Activated CD4-positive, alpha-beta T cell treated with anti-CD3 and anti-CD28 coated beads, Interleukin-2, amount 50 U/mL, for 24 hours (primary cell): ENCODE measurements at places on chromosomes 16 and 17.

DNA sequence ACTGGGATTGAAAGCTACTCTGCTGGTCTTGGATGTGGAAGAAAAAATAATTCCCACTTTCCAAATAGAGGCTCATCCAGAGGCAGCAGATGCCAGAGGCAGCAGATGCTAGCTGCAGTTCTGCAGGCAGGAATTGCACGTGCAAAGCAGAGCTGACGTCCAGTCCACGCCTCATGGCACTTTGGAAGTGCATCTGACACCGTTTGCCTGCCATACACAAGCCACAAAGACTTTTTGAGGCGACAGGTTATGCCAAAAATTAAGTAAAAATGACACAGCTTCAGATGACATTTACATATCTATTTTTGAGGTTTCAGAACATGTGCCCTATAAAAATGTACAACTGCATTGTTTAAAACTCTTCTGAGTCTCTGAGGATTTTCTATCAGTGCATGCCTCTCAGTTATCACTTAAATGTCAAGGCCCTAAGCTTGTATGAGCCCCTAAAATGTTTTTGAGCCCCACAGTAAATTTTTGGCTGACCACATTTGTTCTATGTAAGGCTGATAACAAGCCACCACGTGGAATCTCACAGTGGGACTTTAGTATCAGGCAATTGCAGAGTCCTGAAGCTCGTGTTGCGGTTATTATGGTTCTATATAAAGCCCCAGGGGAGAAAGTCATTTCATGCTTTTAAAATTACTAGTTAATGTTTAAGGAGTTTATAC is 239.2 kb downstream of the PRKCA start:
- no peak for DNase-seq

- no peak for DNase-seq
Observed at GRCh38 chr17:64081802-64082799, 47.8 kb downstream of the ERN1 start.

DNA sequence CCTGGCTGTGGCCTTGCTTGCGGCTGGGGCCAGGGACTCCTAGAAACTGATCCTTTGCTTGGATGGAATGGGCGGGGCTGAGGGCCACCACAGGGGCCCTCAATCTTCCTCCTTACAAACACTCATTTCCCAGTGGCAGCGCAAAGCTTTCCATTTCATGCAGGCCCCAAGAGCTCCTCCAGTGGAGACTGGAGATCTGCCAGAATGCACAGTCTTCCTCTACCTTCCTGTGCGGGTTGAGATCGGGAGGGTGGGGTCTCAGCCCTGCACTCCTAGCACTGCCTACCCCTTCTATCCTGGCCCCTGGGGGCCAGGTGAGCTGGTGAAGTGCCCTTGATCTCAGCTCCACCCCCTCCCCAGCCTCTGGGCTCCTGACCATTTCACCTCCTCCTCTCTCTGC is 1.7 kb downstream of the NRN1L start:
- DNase-seq: no peak

DNA sequence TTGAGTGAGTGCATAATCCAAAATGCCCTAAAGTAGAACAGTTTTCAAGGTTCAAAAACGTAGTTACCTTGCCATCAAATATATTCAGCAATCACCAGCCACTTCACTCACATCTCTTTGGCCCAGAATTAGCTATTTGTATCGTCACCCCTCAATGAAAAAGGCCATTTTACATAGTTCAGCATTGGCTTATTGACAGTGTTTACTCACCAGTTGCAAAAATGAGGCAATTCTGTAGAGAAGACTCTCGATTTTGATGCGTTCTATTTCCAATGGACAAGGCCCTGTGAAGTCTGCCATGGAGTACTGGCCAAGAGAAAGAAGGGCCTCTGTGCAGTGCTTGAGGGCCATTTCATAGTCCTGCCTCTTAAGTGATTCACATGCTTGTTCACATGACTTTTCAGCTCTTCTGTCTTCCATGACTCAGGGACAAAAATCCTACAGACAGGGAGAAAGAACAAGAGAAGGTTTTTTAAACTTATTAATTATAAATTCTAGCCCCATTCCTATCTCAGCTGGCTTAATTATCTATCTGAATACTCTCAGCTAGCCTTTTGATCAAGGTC is 26.5 kb downstream of the HELZ start:
- no peak for DNase-seq

DNA sequence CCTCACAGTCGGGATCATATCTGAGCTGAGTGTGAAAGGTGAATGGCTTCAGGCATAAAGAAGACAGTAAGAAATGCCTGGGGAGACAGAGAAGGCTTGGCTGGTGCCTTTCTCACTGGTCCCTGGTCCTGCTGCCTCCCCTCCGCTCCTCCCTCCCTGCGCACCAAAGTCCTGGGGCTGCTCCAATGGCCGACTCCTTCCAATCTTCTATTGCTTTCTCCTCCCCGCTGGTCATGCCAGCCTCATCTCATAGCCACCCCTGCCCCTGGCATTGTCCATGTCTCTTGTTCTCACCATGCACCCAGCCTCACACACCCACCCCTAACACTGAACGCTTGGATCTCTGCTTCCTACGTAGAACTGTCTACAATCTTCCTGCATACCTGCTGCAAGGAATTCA is 18.0 kb downstream of the TLE7 start:
- DNase-seq: no peak

DNA sequence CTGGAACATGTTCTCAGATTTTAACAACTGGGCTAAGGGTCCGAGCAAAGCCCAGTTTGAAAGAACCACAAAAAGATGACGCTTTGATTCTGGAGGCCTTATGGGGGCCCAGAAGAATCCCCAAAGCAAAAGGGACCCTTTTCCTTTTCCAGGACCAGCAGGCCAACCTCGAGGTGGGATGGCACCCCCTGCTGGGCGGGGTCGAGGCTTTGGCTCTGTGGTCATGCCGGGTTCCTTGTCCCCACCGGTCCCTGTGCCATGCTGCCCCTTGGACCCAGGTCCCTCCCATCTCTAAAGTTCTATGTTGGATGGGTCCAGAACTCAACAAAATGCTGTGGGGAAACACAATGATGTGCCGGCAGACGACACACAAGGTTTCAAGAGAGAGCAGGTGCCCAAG is 30.9 kb downstream of the TMEM204 start:
- no peak for DNase-seq

DNA sequence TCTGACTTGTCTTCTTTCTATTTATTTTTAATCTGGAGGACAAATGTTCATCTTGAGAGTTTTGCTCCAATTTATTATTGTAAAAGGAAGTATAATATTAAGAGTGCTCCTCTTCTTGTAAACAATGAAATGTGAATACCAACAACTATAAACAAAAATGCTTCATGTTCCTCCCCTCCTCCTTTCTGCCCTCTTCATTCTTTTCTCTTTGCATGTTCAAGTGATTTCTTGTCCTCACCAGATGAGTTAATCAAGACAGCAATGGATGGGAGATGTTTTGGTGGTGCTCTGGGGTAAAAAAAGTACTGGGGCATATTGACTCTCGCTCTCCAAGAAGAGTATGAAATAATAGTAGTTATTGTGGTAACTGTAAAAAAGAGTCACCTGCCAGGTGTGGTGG is 24.3 kb downstream of the ITGB3 start:
- no peak for DNase-seq

- no peak for DNase-seq
Observed at GRCh38 chr16:79008036-79008868, 592.3 kb downstream of the MAF start.

GRCh38 chr16:1054660-1055556 is 17.6 kb upstream of the SSTR5 start:
- no peak for DNase-seq

- no peak for DNase-seq
Observed at GRCh38 chr17:81228420-81228819, 5.7 kb upstream of the CEP131 start.

- no peak for DNase-seq
Observed at GRCh38 chr16:21565507-21565860, 33.9 kb upstream of the METTL9 start.

GRCh38 chr17:82463925-82464566 is 5.5 kb downstream of the NARF start:
- DNase-seq: no peak

DNA sequence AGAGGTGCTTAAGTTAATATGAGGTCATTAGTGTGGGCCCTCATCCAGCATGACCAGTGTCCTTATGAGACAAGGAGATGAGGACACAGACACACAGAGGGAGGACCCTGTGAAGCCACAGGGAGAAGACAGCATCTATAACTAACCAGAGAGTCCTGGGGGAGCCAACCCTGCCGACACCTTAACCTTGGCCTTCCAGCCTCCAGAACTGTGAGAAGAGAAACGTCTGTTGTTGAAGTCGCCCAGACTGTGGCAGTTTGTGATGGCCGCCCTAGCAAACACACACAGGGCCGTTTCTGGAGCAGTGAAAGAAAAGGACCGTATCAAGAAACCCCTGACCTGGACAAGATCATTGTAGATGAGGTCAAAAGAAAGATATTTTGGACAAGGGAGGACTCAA is 26.7 kb downstream of the DNAH17 start:
- no peak for DNase-seq

GRCh38 chr17:77772461-77772897 is 186.0 kb upstream of the TNRC6C start:
- DNase-seq: peak; percentile 30

DNA sequence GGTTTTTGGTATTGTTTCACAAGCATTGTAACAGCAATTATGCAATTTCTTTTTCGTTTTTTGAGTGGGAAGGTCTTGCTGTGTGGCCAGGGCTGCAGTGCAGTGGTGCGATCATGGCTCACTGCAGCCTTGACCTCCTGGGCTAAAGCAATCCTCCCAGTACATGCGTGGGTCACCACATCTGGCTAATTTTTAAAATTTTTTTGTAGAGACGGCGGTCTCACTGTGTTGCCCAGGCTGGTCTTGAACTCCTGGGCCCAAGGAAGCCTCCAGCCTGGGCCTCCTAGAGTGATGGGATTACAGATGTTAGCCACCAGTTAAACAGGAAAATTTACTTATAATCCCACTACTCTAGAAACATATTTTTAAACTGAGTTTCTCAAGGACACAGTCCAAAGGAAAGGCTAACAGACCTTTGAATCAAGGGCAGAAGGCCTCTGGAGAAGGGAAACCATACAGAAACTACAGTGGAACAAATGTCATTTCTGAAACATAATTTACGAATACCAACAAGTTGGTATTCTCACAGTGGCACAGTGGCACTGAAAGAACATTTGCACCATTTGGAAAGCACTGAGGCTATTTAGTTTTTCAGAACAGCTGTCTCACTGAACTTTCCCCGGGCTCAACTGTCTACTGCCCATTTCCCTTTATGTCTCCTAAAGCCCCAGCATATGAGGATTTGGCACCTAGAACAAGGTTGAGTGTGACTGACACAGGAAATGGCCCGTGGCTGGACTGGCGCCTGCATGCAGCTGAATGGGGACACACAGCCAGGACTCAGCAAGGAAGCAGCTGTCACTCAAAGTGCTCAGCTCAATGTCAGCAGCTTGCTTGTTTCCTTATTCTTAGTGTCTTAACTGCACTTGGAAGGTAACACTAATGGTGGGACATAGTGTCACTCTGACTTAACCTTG is 2.8 kb upstream of the PRKAR1A start:
- no peak for DNase-seq

DNA sequence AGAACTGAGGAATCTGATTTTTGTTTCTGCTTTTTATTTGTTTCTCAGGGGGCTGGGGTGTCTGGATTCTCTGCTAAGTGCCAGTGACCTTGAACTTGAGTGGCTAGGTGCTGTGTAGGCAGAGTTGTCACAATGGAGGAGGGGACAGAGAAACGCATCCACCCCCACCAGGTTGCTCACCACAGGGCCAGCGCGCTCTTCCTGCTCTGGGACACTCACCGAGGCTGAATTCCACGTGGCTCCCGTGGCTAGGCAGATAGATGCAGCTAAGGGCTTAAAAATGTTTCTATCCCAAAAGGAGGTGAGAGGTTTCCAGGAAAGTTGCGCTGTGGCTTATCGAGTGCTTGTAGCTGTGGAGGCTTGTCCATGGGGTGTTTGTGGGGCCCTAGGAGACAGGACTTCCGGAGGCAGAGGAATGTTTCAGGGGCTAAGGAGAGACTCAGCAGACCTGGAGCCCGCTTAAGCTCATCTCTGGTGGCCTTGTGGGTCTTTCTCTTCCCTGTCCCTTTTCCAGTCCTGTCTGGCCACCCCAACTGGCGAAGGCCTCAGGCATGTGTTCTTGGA is 36.8 kb downstream of the ADCY7 start:
- DNase-seq: no peak

DNA sequence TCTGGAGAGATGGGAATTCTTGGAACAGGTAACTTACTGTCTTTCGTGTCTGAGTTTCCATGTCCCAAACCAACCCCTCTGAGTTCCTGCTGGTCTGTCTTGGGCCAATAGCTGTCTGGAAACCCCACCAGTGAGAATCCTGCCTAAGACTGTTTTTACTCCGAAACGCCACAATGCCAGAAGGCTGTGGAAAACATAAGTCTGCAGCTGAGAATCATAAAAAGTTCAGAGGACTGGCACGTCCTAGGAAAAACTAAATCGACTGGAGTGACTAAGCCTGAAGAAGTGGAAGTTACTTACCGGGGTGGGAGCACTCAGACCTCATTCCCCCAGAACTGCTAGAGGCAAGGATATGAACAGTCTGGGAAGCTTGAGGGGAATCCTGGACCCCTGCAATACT is 13.3 kb downstream of the LRRC75A start:
- DNase-seq: no peak

DNA sequence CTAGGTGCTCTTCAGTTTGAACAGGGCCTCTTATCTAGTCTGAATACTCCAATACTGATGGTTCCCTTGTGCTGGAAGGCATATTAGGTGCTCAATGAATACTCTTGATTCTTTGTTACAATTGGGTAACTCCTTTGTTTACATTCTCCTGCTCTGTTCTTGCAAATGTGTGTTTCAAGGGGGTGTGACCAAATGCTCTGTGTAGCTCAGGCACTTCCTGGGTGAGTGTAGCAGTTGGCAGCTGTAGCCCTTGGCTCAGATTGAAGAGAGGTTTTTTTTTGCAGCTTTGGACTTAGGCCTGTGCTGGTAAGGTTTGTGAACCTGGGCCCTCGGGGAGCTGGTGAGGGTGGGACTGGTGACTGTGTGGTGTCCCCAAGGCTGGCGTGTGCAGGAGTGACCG is 20.2 kb downstream of the TBCD start:
- DNase-seq: no peak

DNA sequence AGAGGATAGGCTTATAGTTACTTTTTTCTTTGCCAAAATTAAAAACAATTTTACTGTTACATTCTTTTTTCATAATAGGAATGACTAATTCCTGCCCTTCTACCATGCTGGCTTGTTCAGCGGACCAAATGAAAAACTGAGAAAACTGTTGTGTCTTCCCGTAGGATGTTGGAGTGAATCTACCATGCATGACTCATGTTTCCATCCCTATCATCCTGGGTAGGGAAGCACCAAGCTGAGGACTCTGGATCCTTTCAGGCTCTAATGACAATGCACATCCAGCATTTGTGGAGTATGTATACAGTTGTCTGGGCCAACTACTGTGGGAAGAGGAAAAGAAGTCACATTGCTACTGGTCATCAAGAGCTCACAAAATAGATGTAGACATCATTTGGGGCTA is 41.1 kb upstream of the DHX8 start:
- no peak for DNase-seq

- DNase-seq: no peak
Observed at GRCh38 chr16:85698935-85699558, 10.3 kb upstream of the GINS2 start.

GRCh38 chr17:356671-357434 is 4.2 kb upstream of the RPH3AL start:
- DNase-seq: no peak
